ENCODE measurements at places on chromosomes 1 and 21. TPM values are rescaled to one million over a fixed set of nuclear protein-coding genes. Genes with fewer than 3 reads are reported as not detected.
A peak's percentile ranks its signal among the peaks of the same experiment; 100 is the strongest.

The OR2T11 gene
- polyA plus RNA-seq: not detected

DNA sequence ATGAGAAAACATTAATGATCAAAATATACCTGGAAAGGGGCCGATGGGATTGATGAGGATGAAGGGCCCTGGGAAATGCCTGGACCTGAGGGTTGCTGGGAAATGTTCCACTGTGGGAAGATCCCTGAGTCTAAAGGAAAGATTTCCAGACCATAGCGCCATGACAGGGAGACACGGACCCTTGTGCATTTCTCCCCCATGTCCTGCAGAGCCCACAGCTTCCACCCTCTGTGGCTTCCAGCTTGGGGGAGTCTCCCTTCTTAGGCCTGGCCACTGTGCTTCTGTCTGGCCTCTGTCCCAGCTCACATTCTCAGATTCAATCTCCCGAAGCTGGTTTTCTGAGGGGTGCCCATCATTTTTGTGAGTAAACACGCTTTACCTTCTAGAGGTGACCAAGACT lies 1.0 kb upstream of the PRAMEF12 start:
- no peaks in the 10 kb centered on the region for H3K36me3 ChIP-seq
- no peak overlapping the region for H3K4me3 ChIP-seq
- no peaks in the 10 kb centered on the region for H3K27me3 ChIP-seq
- H3K4me1 ChIP-seq: no peaks in the 10 kb centered on the region
- H3K27ac ChIP-seq: no peak overlapping the region

The SPATA46 gene
- polyA plus RNA-seq: not detected

DNA sequence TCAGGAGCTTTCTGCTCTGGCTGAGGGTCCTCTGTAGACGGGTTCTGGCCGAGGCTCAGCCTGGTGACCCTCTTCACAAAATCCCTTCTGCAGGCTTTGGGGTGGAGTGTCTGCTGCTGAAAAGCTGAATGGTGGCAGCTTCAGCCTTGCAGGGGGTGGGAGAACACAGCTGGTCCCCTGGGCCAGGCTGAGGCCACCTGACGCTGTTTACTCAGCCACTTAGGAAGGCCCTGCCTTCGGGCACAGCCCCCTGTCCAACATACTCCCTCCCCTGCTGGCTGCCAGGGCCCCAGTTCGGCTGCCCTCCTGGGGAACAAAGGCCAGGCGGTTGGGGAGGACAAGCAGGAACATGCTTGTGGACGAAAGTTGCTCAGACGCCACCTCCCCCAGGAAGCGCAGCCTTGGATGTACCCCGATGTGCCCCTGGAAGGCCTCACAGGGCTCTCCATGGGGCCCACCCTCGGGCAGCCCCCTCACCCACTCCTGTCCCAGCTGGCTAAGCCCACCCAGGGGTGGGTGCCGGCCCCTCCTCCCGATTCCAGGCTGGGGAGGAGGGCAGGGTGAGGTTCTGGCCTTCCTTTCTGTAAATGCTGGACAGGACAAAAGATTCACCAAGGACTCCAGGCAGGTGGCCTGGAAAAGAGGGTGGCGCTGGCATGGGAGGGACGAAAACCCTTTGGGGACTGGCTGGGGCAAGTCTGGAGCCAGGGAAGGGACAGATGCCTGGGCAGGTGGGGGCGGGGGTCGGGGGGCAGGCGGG lies at the start of gene ANKRD65:
TSS of gene ANKRD65 (minus strand) at position 130 of the 760 bp plus-strand sequence. CDS start 271 bp downstream, outside the sequence.
- H3K4me1 ChIP-seq: no peaks in the 10 kb centered on the region
- no peaks in the 10 kb centered on the region for H3K36me3 ChIP-seq
- H3K27me3 ChIP-seq: no peaks in the 10 kb centered on the region
- no peak within 1 kb of the TSS for H3K27ac ChIP-seq

DNA sequence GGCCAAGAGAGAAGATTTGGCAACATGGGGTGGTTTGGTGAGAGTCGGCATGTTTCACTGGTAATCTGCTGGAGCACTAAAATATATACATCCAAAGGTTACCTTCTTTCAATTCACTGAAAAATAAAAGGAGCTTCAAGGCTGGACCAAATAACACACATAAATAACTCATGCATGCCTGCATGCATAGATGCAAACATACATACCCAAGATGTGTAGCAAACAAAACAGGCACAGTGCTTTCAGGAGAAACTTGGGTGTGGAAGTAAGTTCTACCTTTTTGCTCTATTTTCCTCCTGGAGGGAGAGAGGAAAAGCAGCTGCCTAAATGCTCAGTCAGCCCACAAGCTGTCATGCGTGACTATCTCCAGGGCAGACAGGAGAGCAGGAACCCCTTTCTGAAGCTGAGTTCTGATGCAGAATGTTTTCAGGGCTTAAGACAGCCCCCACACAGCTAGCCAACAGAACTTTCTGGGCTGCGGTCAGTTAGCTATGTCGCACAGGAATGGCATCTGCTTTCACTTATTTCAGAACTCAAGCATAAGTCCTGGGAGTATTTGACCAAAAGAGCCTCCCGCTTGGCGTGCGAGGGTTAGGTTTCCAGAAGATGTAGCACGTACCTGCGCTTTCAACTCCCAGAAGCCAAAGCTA lies 166.2 kb downstream of the TOMM20 start:
- H3K36me3 ChIP-seq: no peaks in the 10 kb centered on the region
- H3K4me3 ChIP-seq: peak overlapping the region; percentile 52
- H3K27me3 ChIP-seq: no peaks in the 10 kb centered on the region
- H3K4me1 ChIP-seq: peaks cover 38% of the 10 kb centered on the region
- DNase-seq: peak; percentile 99

The SPRR2E gene
- not detected for polyA plus RNA-seq

GRCh38 chr1:219906924-219907771 lies 21.2 kb downstream of the SLC30A10 start:
- H3K27ac ChIP-seq: no peak overlapping the region

The SDC3 gene
- 6.6 TPM for polyA plus RNA-seq

GRCh38 chr1:14926818-14927575 lies 226.6 kb upstream of the TMEM51 start:
- DNase-seq: no peak
- H3K4me3 ChIP-seq: no peak overlapping the region
- H3K27me3 ChIP-seq: no peaks in the 10 kb centered on the region
- H3K27ac ChIP-seq: no peak overlapping the region

DNA sequence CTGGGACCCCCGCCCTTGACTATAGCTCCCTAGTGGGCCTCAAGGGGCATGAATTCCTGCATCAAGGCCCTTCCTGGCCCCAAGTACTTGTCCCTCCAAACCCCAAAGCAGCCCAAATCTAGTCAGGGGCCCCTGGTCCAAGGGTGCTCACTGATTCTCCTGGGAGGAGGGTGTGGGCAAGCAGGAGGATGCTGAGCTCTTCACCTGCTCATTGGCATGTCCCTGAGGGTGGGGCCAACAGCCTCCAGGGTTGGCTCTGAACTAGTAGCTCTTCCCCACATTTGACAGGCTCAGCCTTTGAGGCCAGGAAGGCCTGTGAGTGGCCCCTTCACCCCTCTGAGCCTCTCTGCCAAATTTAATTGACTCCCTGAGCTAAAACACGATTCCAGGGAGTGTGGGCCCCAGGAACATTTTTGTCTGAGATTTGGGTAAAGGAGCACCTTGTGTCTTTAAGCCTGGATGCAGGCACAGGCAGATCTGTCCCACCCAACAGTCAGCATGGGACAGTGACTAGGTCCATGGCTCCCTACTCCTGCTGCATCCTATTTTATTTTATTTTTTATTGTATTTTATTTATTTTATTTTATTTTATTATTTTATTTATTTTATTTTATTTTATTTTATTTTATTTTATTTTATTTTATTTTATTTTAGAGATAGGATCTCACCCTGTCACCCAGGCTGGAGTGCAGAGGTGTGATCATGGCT lies 11.0 kb upstream of the WNT9A start:
- H3K4me1 ChIP-seq: no peaks in the 10 kb centered on the region
- DNase-seq: no peak
- H3K36me3 ChIP-seq: no peaks in the 10 kb centered on the region
- no peak overlapping the region for H3K4me3 ChIP-seq
- H3K27me3 ChIP-seq: peaks cover 15% of the 10 kb centered on the region
- no peak overlapping the region for H3K27ac ChIP-seq

GRCh38 chr21:42118901-42119300 lies 47.8 kb downstream of the UMODL1 start:
- H3K4me3 ChIP-seq: no peak overlapping the region
- H3K36me3 ChIP-seq: no peaks in the 10 kb centered on the region
- H3K27me3 ChIP-seq: no peaks in the 10 kb centered on the region
- peaks cover 12% of the 10 kb centered on the region for H3K4me1 ChIP-seq

GRCh38 chr1:208581209-208581608 lies 337.0 kb upstream of the PLXNA2 start:
- no peak for DNase-seq
- no peak overlapping the region for H3K4me3 ChIP-seq
- no peaks in the 10 kb centered on the region for H3K36me3 ChIP-seq
- H3K27ac ChIP-seq: no peak overlapping the region
- H3K4me1 ChIP-seq: no peaks in the 10 kb centered on the region
- H3K27me3 ChIP-seq: no peaks in the 10 kb centered on the region

DNA sequence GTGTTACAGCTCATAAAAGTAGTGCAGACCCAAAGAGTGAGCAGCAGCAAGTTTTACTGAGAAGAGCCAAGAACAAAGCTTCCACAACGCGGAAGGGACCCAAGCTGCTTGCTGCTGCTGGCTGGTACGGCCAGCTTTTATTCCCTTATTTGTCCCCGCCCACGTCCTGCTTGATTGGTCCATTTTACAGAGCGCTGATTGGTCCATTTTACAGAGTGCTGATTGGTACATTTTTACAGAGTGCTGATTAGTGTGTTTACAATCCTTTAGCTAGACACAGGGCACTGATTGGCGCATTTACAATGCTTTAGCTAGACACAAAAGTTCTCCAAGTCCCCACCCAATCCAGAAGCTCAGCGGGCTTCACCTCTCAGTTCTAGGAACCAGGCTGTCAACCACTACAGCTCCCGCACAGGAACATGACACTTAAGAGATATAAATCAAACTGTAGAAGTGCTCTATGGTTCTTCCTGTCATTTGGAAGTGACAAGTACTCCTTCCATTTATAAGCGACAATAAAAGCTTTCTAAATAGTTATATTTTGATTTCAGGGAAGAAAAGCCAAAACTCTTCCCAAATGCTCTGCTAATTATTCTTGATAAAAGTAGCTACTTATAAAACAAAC lies 28.5 kb downstream of the RNF115 start:
- H3K27ac ChIP-seq: no peak overlapping the region
- 0 out of 2 replicates have a peak, but pooled peaks cover 2% of the 10 kb centered on the region for H3K36me3 ChIP-seq
- H3K27me3 ChIP-seq: no peaks in the 10 kb centered on the region
- H3K4me1 ChIP-seq: peaks cover under 1% of the 10 kb centered on the region
- no peak overlapping the region for H3K4me3 ChIP-seq

GRCh38 chr1:33420870-33421775 lies 9.8 kb downstream of the PHC2 start:
- peak; percentile 66 for DNase-seq
- H3K4me1 ChIP-seq: peaks cover 26% of the 10 kb centered on the region
- H3K36me3 ChIP-seq: no peaks in the 10 kb centered on the region
- H3K4me3 ChIP-seq: no peak overlapping the region

DNA sequence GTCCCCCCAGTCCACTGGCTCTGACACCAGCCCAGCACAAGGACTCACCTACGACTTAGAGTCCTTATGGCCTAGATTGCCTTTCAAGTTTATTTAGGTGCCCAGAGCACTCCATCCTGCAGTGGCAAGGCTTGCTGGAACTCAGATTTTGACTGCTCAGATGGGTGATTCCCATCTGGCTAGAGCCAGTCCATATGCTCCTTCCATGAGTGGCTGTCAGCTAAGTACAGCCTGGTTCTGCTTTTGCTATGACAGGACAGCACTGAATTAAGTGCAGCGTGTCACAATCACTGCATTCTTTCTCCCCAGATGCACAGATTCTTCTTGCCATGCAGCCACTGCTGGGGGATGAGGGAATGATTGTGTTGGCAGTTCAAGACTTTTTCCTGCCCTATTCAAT lies 43.8 kb downstream of the GPR52 start:
- H3K27me3 ChIP-seq: no peaks in the 10 kb centered on the region
- no peaks in the 10 kb centered on the region for H3K36me3 ChIP-seq
- no peak overlapping the region for H3K4me3 ChIP-seq
- no peak overlapping the region for H3K27ac ChIP-seq
- no peaks in the 10 kb centered on the region for H3K4me1 ChIP-seq

- H3K4me1 ChIP-seq: peaks cover 47% of the 10 kb centered on the region
- peak overlapping the region; percentile 61 for H3K4me3 ChIP-seq
- peaks cover 12% of the 10 kb centered on the region for H3K36me3 ChIP-seq
- H3K27me3 ChIP-seq: no peaks in the 10 kb centered on the region
- H3K27ac ChIP-seq: peak overlapping the region; percentile 60
- peak; percentile 94 for DNase-seq
Measured at GRCh38 chr1:100955322-100955721, 59.4 kb downstream of the SLC30A7 start.

The CLCA4 gene
- polyA plus RNA-seq: not detected

GRCh38 chr21:37787456-37787855 lies 128.8 kb downstream of the KCNJ6 start:
- peak overlapping the region; percentile 32 for H3K27ac ChIP-seq
- no peaks in the 10 kb centered on the region for H3K36me3 ChIP-seq

DNA sequence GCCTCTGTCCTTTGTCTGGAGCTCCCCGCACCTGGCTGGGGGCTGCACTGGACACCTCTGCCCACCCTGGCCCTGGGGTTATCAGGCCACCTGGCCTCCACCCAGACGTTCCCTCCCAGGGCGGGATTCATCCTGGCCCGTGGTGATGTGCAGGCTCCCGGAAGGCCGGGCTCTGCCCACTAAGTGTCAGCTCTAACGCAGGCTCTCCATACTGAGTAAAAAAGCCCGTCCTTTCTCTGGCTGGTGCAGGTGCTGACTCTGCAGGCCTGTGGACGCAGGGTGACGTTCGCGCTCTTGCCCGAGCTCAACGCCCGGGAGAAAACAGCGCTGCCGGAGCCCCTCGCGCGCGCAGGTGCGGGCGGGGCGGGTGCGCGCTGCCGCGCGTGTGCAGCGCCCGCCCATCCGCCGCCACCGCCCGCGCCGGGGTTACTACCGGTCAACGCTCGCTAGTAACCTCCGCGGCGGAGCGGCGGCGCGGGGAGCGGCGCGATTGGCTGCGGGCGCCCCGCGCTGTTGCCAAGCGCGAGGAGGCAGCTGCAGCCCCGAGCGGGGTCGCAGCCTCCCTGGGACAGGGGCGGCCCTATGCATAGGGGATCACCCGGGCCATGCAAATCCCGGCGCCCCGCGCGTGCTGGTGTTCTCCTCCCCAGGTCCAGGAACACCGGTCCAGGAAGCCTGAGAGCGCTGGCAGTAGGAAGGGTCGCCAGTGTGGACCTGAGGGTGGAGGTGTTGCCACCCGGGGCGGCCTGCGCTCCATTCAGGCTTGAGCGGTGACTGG lies 15.7 kb downstream of the ABCG1 start:
- no peak overlapping the region for H3K27ac ChIP-seq
- DNase-seq: peak; percentile 58
- peaks cover 3% of the 10 kb centered on the region for H3K4me1 ChIP-seq
- H3K4me3 ChIP-seq: peak overlapping the region; percentile 66
- peaks cover 71% of the 10 kb centered on the region for H3K27me3 ChIP-seq
- H3K36me3 ChIP-seq: no peaks in the 10 kb centered on the region

The TINAGL1 gene
- 1.1 TPM for polyA plus RNA-seq

GRCh38 chr1:191320062-191320461 lies 838.2 kb upstream of the RGS18 start:
- H3K27me3 ChIP-seq: no peaks in the 10 kb centered on the region
- no peaks in the 10 kb centered on the region for H3K4me1 ChIP-seq
- H3K36me3 ChIP-seq: no peaks in the 10 kb centered on the region
- H3K4me3 ChIP-seq: no peak overlapping the region
- DNase-seq: no peak

The MYOG gene
- not detected for polyA plus RNA-seq
